ENCODE measurements at places on chromosomes 5 and 9.

- no peak for DNase-seq
Observed at GRCh38 chr5:159564031-159564430, 233.7 kb upstream of the IL12B start.

- DNase-seq: no peak
Observed at GRCh38 chr5:124637011-124637410, 109.4 kb downstream of the ZNF608 start.

GRCh38 chr5:176180339-176180738, 57.9 kb upstream of the SIMC1 start:
- no peak for DNase-seq

DNA sequence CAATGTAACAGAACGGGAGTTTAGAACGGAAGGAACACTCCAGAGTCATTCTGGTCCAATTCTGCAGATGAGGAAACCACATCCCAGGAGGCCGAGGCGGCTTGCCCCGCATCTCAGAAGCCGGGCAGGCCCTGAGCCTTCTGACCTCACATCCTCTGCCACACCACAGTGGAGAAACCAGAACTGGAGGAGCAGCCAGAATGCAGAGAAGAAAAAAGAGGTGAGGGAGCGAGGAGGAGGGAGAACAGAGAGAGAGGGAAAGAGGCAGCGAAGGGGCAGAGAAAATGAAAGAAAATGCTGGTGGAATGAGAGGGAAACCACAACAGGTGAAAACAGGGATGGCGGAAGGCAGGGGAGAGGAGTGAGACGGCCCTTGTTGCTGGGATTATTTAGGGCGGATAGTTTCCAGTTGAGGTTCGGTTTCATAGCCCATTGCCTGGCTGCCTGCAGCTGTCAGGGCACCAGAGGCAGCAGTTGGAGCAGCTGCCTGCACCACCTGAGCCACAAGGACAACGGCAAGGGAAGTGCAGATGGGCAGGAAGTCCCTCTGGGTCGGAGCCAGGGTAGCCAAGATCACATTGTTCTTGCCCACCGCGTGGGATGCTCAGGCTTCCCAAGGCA, at the start of gene HMHB1:
Gene HMHB1 (plus strand): TSS at position 77 of the 621 bp plus-strand sequence.
- DNase-seq: no peak

DNA sequence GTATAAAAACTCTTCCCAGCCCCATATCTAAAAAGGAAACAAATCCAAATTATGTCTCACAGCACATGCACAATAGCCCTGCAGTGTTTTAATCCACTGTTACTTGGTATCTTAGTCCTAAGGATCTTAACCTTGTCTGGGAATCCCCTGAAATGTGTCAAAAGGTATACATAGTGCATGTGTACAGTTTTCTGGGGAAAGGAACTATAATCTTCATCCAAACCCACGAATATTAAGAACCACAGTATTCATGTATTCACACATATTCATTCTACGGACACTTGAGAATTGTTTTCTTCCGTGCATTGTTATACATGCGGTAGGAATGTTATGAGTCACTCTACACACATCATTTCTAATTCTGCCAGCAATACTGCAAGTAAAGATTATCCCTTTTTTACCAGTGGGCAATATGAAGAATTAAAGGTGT, 47.8 kb upstream of the SNX2 start:
- no peak for DNase-seq

DNA sequence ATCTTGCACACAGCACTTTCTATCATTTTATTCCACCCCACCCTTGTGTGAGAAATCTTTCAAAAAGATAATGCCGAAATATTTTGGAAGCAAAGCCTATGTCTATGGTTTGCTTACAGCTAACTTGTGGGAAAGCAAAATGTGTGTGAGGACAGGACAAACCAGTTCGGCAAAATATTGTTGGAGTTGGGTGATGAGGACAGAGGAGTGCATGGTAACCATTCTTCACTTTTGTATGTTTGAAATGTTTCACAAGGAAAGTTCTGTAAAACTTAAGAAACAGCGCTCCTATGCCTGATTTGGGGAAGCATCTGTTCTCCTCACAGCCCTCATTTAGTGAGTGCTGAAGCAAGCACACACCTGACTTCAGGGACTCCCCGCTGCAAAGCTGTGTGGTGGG, 62.0 kb upstream of the RNF130 start:
- no peak for DNase-seq

DNA sequence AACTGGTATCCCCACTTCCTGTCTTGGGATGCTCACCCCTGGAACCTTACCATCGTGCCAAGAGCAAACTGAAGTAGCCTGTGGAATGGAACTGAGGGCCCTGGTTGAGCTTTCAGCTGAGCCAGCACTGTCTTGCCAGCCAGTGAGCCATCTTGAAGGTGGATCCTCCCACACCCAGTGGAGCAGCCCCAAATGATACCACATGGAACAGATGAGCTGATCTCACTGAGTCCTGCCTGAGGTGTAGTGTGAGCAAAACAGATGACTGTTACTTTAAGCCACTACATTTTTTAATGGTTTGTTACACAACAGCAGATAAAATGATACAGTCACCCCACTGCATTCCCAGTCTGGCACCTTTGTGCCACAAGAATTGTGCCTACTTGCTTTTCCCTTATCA, 2.2 kb upstream of the PCYOX1L start:
- DNase-seq: no peak

DNA sequence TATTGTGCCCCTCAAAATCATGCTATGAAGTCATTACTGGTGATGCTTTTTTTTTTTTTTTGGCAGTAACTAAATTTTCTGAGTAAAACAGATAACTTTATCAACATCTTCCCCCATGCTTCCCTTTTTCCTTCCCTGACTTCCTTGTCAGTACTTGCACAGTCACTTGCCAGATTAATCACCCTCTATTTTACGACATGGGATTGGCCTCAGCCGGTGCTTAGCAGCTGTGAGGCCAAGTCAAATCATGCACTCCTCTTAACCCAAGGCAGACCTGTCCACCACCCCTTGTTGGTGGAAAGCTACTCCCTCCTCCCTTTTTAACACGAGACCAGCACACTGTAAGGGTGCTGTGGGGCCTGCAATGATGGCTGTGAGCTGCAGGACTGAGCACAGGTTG, 118.0 kb upstream of the OTULINL start:
- no peak for DNase-seq

DNA sequence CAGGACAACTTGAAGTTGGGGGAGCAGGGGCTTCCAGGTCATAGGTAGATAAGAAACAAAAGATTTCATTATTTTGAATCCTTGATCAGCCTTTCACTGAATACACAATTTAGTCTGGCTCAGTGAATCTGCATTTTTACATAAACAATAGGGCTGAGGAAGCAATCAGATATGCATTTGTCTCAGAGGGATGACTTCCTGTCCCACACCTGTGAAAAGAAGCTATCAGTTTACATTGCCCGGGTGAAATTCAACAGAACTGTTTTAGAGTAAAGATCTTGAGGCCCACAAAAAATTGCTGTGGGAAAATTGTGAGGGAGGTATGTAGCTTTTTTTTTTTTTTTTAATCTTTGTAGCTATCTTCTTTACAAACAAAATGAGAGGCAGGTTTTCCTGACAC, 38.3 kb downstream of the DNAJB5 start:
- DNase-seq: no peak

DNA sequence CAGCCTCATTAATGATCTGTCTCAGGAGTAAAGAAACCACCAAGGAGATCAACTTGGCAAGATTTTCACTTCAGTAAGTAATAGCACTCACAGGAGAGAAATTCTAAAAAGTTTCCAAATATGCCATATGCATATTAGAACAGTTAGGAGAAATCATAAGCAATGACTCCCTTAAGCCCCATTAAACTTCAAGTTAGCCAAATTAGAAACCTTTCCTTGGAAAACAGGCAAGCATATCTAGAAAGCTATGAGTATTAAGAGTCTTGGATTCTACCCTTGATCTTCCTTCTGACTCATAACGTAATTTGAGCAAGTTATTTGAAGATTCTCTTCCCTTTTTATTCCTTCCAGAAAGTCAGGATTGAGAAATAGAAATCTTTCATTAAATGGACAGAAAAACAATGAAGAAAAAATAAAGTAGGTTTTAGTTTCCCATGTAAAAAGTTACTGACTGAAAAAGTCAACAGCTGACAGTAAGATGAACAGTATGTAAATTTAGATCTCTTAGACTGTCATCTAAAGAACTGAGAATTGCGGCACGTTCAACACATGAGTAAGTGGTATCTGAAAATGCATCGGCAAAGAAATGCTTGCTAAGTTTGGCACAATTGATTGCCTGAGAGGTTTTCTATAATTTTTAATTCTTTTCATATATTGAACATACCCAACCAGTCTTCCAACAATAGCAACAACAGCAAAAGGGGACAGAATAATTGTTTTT, 565.7 kb upstream of the FTMT start:
- no peak for DNase-seq

- no peak for DNase-seq
Observed at GRCh38 chr5:82717738-82718137, 359.5 kb downstream of the TMEM167A start.

DNA sequence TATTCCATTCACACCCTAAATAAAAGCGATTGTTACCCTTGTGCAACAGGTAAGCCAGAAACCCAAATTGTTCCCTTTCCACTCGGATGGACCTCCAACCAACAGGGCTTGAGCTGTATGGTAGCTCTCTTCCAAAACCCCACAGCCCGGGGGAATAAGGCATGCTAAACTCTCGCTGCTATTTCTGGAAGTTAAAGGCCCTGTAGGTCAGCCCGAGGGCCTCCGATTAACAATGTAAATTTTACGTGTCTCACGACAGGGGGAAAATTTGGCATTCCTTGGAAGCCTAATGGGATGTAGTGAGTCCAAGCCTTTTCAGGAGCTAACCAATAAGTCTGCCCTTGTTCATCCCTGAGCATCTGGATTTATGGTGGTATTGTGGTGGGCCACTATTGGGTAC, 26.0 kb downstream of the CNOT8 start:
- no peak for DNase-seq

DNA sequence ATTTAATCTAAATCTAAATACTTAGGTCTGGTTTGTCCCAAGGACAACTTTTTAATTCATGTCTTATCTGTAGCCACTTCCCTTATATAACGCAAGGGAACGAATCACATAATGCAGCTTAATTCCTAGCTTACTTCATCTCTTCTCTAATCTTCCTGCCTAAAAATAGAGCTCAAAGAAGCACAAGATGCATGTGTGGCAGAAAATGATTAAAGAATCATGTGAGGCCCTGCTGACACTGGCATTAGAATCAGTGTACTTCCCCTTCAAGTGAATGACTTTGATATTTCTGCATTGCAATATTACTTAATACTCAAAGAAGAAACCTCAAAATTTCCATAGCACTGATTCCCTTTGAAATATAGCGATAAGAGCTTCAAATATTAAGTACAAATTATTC, 317.9 kb upstream of the FTMT start:
- no peak for DNase-seq

- DNase-seq: no peak
Observed at GRCh38 chr5:1520791-1521453, 2.8 kb downstream of the LPCAT1 start.

GRCh38 chr5:149605998-149606724, 24.9 kb downstream of the ARHGEF37 start:
- no peak for DNase-seq

All from stimulated activated CD8-positive, alpha-beta memory T cell treated with anti-CD3 and anti-CD28 coated beads, Interleukin-7, amount 100 ng/mL, for 1 hour (primary cell).